Fibroblast of the aortic adventitia (primary cell): ENCODE measurements at places on chromosomes 2 and 18.

GRCh38 chr2:80830891-80831290 lies 526.3 kb upstream of the LRRTM1 start:
- DNase-seq: no peak

DNA sequence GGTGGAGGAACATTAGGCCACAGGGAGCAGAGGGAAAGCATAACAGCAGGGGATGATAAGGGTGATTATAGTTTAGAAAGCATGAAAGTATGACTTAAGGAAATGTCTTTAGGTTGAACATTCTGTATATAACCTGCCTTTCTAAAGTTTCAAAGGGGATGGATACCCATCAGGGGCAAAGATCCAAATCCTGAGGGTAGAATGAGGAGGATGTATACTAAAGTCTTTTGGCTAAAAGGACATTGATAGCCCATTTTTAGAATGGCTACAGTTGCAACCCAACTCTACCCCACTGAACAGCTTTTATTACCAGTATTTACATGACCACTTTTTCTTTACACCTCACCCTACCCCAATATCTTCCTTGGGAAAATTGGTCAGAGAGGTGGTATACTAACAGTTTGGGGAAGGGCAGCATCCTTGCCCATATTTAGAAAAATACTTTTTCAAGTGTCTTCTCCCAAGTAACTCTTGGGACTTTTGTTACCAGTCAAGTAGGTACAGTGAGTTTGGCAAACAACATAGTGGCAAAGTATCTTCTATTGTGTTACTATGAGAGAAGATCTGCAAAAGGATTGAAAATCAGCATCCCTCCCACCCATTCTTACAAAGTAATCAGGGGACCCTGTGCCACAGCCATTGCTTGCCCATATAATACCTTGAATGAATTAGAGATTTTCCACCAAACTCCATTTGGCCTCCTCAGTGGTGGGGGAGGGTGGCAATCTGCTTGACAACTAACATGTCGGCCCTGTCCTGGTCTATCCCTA lies 8.3 kb downstream of the MAT2A start:
- no peak for DNase-seq

DNA sequence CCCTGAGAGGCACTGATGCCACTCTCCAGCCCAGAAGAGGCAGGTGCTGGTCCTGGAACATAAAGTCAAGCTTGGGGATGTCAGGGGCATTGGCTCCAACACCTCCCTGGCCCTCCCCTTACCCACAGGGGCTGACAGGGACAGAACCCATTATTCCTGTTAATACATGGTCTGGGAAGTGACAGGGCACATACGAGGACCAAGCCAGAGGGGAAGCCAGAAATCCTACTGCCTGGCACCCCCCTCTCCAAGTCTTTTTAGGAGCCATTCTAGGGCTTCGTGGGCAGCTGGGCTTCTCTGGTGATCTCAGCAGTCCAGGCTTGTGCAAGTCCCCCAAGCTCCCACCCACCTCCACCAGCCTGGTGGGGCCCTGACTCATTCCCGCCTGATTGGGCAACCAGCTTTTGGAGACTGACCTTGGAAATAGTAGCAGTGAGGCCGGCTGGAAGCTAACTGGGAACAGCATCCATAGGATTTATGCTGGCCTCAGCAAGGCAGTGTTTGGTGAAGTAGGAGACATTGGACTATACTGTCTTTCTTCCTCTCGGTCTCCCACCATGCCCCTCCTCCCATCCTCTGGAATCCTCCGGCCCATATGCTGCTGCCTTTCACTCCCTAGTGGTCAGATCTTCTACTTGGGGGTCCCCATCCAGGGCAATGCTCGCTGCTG lies 86.4 kb upstream of the HK2 start:
- DNase-seq: peak; percentile 73

DNA sequence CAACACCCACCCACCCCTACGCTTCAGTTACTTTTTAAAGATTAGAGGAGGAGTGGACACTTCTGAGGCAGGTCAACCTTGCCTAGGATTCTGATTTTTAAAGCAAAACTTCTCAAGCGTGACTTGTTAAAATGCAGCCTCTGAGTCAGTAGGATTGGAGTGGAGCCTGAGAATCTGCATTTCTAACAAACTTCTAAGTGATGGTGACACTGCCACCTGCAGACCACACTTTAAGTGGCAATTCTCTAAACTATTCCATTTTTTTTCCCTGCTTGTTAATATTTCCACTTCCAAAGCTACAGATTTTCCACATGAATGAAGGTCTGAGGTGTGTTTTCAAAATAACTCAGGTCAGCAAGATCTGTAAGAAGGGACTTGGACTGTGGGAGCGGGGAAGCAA lies 171.1 kb upstream of the CCDC150 start:
- DNase-seq: no peak

DNA sequence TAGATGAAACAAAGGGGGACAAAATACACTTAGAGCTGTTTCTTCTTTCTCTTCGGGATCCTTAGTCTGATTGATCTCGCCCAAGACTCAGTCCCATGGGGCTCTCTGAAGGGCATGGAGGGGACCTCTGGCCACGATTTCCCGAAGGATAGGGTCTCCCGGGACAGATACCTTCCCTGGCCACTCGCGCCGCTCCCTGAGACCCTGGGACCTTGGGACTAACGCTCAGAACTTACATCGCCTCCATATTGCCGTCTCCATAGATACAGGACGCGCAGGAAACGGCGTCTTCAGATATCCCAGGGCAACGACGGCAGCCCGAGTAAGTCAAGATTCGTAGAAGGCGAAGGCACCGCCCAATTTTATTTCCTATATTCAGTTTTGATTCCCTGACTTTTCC lies at the start of gene CFAP65:
CFAP65 (minus strand) TSS at position 265 of the 400 bp plus-strand sequence. CDS start 2,468 bp downstream, outside the sequence.
- DNase-seq: peak; percentile 50
